Stimulated activated effector memory CD8-positive, alpha-beta T cell treated with anti-CD3 and anti-CD28 coated beads, Interleukin-12 subunit alpha, Interleukin-12 subunit beta, amount 100 ng/mL, for 72 hours (primary cell): ENCODE measurements at places on chromosomes 6 and 20.

DNA sequence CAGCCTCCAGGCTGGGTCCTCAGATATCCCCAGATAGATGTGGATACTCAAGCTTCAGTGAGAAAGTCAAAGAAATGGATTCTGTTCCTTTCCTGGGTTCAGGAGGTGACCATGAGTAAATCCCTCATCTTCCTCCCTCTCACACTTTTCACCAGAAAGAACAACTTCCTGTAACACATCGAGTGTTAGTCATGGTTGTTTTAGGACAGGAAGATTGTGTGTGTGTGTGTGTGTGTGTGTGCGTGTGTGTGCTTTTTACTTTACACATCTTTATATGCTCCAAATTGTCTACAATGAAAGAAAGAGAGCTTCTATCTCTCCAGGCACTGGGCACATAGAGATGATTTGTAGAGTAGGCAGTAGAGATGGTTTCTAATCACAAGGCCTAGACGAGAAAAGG lies 139.9 kb downstream of the TBXT start:
- no peak for DNase-seq

DNA sequence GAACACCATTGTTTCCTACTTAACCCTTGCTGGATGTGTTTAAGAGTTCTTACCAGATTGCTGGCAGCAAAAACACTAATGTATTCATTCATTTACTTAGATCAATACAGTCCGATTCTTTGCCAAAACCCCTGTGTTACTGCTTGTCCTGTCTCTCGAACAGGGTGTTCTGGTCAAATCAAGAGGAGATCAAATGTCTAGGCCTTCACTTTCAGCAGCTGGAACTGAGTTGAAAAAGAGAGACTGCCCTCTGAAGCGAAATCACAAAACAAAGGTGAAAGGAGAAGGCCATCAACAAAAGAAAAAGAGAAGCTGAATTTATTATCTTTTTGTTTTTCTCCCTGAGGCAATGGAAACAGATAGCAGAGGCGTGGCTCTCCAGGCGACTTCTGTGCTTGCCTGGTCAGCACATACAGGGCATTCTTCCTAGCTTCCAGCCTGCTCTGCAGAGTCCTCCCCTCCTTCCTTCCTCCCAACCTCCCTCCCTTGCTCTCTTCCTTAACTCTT lies 44.1 kb upstream of the GCM1 start:
- no peak for DNase-seq

- no peak for DNase-seq
These were observed 40.1 kb upstream of the SIRPA start for GRCh38 chr20:1855109-1855508.

DNA sequence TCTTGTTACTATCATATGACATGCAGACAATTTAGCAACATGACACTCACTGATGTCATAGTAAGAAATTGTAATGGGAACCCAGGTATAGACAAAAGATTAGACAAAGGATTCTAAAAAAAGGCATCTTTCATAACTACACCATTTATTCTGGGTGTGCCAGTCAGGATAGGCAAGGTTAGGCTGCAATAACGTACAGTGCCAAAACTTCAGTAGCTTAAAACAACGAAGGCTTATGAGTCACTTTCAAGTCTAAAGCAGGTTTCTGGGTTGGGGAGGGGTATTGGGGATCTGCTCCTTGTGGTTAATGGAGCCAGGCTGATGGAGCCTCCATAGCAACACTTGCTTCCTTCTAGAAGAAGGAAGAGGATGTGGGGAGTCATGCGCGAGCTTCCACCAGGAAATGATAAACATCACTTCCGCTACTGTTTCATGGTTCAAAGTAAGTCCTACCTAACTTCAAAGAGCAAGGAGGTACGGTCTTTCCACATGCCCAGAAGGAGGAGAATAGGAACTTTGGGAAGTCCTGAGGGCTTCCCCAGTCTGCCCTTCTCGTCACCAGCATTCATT lies 2.0 kb upstream of the GTSF1L start:
- no peak for DNase-seq

DNA sequence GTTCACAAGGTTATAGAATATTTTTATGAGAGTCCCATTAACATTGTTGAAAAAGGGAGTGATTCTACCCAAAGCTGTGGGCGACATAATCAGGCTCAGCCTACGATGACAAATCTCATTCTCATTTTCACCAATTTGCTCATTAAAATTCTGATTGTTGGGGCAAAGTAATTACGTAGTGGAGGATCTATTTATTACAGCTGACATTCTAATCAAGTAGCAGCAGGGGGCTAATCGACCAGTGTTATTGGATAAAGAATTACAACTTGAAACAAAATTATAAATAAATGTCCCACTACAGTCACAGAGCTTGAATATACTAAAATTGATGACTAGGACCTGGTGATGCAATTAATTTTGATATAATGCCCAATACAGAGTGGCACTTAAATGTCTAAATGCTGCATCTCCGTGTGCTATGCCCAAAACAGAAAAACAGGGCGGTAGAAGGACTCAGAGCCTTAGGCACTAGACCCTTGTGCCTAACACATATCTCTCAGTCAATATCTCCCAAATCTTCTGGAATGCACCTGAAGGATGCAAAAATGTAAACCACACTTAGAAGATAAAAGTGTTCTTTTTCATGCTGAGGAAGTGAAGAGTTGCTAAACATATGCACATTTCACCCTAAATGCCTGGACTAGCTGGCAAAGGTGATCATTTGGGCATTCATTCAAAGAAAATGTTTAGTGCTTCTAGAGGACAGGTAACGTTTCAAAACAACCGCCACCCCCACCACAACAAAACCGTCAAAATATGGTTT lies 88.3 kb downstream of the CD24 start:
- no peak for DNase-seq

DNA sequence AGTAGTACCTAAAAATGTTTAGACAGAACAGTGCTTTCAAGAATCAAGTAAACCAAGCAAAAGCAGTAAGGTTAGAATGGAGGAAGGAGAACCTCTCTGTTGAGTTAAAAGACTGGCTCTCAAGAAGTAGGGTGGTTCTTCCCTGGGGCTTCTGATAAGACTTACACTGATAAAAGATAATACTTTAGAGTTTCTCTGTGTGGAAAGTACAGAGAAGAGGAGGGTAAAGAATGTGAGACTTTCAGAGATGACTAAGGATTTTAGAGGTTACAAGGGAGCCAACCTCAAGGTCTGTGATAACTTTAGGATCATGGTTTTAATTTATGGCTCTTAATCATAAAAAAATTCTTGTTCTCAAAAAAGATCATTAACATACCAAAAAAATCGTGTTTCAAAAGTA lies 30.9 kb upstream of the ALDH8A1 start:
- DNase-seq: no peak
